ENCODE measurements at places on chromosomes 12 and 14.

DNA sequence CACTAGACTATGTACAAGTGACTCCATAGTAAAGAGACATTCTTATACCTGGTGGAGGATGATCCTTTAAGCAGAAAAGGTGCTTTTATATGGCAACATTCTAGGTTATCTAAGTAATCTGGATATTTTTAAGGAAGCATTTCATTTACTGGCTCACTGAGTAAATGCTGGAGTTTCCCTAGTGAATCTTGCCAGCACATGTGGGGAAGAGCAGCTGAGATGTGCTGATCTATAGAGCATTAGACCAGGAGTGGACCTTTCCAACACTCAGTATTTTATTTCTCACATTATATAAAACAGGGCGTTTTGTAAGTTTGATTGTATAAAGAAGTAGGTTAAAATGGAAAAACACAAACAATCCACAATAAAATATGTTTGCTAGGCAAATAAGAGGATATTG lies 478.5 kb downstream of the ATP23 start:
- no peak for DNase-seq

- DNase-seq, result no peak
These were observed 499 bp downstream of the MIPOL1 start for GRCh38 chr14:37198273-37198598.

GRCh38 chr12:14885718-14886221 lies at the start of gene MGP:
Gene MGP, minus strand, starts transcription at chr12:14885854. Its CDS starts 63 bp downstream, at chr12:14885791.
- no peak for DNase-seq

- peak; percentile 56 for DNase-seq
These were observed 180.8 kb downstream of the C12orf50 start for GRCh38 chr12:87848248-87848868.

- peak; percentile 75 for DNase-seq
These were observed 13.8 kb downstream of the NFKBIA start for GRCh38 chr14:35390577-35391387.

DNA sequence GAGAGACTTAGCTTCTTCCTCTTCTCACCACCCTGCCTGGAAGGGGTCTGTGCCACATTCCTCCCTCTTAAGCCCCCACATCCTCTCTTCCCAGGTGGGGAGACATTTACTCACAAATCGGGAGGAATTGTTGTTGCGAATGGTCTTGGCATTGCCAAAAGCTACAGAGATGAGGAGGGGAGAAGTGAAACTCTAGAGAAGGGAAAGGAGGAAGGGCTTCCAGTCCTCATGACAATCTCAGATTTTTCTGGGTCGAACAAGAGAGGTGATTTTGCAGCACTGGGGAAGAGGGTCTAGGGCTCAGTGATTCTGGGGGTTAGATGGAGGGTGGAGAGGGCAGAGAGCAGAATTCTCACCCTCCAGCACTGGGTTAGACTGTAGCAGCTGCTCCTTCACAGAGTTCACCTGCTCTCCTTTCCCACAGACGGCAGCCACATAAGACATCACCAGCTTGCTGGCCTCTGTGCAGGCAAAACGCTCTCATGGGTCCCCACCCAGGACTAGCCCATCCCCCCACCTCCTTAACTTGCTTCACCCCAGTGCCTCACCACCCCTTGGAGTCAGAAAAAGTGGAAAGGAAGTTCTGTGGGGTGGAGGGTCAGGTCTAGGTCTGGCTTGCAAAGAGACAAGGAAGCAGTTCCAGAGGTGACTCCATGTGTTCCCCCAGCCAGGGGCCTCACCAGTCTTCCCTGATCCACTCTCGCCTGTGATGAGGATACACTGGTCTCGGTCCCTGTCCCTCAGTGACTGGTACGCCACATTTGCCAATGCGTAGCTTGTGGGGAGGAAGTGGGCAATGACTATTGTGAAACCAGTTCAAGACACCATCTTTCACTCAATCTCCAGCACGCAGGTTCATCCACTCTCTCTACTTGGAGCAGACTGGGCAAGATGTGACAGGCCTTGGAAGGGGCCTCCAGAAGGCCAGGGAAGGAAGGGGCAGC lies 2.7 kb downstream of the MYO1A start:
- no peak for DNase-seq

GRCh38 chr12:91493308-91493707 lies 310.7 kb upstream of the DCN start:
- DNase-seq, result no peak

DNA sequence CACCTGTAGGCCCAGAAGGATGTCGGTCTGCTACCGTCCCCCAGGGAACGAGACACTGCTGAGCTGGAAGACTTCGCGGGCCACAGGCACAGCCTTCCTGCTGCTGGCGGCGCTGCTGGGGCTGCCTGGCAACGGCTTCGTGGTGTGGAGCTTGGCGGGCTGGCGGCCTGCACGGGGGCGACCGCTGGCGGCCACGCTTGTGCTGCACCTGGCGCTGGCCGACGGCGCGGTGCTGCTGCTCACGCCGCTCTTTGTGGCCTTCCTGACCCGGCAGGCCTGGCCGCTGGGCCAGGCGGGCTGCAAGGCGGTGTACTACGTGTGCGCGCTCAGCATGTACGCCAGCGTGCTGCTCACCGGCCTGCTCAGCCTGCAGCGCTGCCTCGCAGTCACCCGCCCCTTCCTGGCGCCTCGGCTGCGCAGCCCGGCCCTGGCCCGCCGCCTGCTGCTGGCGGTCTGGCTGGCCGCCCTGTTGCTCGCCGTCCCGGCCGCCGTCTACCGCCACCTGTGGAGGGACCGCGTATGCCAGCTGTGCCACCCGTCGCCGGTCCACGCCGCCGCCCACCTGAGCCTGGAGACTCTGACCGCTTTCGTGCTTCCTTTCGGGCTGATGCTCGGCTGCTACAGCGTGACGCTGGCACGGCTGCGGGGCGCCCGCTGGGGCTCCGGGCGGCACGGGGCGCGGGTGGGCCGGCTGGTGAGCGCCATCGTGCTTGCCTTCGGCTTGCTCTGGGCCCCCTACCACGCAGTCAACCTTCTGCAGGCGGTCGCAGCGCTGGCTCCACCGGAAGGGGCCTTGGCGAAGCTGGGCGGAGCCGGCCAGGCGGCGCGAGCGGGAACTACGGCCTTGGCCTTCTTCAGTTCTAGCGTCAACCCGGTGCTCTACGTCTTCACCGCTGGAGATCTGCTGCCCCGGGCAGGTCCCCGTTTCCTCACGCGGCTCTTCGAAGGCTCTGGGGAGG lies at the start of gene LTB4R:
TSS of gene LTB4R (plus strand) at position 857 of the 959 bp plus-strand sequence. CDS start 4,150 bp downstream, outside the sequence.
- no peak for DNase-seq

- DNase-seq, result peak; percentile 75
These were observed 61.7 kb upstream of the RFLNA start for GRCh38 chr12:124233041-124233796.

Data from islet precursor cell (in vitro differentiated cells).